ENCODE measurements at places on chromosomes 5 and 9.

GRCh38 chr5:165334201-165334600 lies 1828.8 kb downstream of the MAT2B start:
- H3K4me3 ChIP-seq, result no peak overlapping the region
- H3K4me1 ChIP-seq, result no peaks in the 10 kb centered on the region
- H3K27ac ChIP-seq, result no peak overlapping the region
- H3K27me3 ChIP-seq, result no peaks in the 10 kb centered on the region
- DNase-seq, result no peak

- H3K4me3 ChIP-seq, result no peak overlapping the region
- H3K27ac ChIP-seq, result no peak overlapping the region
- H3K36me3 ChIP-seq, result no peaks in the 10 kb centered on the region
These were observed 5.5 kb downstream of the TMEM8B start for GRCh38 chr9:35834260-35835215.

- no peaks in the 10 kb centered on the region for H3K36me3 ChIP-seq
- no peak overlapping the region for H3K27ac ChIP-seq
- H3K4me1 ChIP-seq, result no peaks in the 10 kb centered on the region
- no peak for DNase-seq
These were observed 279.7 kb downstream of the EBF1 start for GRCh38 chr5:158819840-158820620.

- H3K27me3 ChIP-seq, result no peaks in the 10 kb centered on the region
- H3K36me3 ChIP-seq, result no peaks in the 10 kb centered on the region
- no peak overlapping the region for H3K27ac ChIP-seq
- no peak overlapping the region for H3K4me3 ChIP-seq
- no peak for DNase-seq
These were observed 28.2 kb downstream of the MEF2C start for GRCh38 chr5:88854769-88855168.

DNA sequence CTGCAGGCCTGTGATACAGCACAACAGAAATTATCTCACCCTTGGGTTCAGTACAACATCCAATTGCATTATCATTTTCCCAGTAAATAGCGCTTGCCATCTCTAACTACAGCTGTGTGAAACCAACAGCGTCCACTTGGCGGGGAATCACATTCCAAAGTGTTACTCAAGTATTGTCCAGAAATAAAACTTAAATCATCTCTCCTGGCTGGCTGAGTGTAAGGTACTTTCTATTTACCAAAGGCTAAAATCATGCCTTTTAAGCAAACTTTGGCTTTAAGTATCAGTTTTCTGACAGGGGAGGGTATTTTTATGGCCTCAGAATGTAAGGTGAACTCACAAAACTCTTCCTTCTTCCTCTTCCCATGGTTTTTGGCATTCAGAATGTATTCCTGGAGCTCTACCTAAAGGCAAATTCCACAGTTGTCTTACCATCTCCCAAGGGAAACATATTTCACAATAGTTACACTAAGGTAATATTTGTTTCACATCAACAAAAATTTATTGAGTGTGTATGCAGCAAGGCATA lies 205.6 kb upstream of the MPDZ start:
- no peak for DNase-seq
- no peaks in the 10 kb centered on the region for H3K4me1 ChIP-seq
- H3K36me3 ChIP-seq, result no peaks in the 10 kb centered on the region
- no peak overlapping the region for H3K4me3 ChIP-seq
- no peak overlapping the region for H3K27ac ChIP-seq
- H3K27me3 ChIP-seq, result no peaks in the 10 kb centered on the region

DNA sequence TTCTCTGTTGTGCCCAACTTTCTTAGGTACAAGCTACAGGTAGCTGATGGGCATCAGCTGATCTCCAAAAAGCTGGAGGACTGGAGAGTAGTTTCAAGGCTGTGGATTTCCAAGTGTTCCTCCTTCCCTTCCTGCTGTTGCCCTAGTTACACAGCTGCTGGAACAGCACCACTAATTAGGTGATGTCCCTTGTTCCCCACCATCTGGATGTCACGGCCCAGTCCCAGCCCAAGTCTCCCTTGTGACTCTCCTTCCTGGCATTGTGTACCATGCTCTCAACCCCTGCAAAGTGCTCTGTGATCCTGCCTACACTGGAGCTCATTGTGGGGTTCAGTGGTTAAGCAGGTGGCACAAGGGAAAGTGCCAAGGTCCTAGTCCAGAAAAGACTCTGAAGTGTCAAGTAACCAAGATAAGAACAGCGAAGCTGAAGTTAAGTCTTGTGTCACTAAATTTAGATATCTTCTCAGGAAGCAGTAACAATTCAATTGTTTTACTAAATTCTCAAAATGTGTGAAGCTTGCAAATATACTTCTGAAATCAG lies 604.5 kb downstream of the ISL1 start:
- no peak overlapping the region for H3K4me3 ChIP-seq
- no peak for DNase-seq
- H3K36me3 ChIP-seq, result no peaks in the 10 kb centered on the region
- no peak overlapping the region for H3K27ac ChIP-seq

GRCh38 chr5:41414598-41414997 lies 95.8 kb downstream of the PLCXD3 start:
- H3K27me3 ChIP-seq, result no peaks in the 10 kb centered on the region
- no peak overlapping the region for H3K4me3 ChIP-seq
- no peaks in the 10 kb centered on the region for H3K4me1 ChIP-seq
- no peak for DNase-seq

- H3K36me3 ChIP-seq, result no peaks in the 10 kb centered on the region
- H3K4me3 ChIP-seq, result no peak overlapping the region
- DNase-seq, result no peak
- no peak overlapping the region for H3K27ac ChIP-seq
These were observed 116.0 kb upstream of the RANBP3L start for GRCh38 chr5:36417668-36418067.

- H3K4me3 ChIP-seq, result no peak overlapping the region
- DNase-seq, result no peak
- H3K27me3 ChIP-seq, result no peaks in the 10 kb centered on the region
- no peaks in the 10 kb centered on the region for H3K36me3 ChIP-seq
These were observed 59.3 kb downstream of the COMMD10 start for GRCh38 chr5:116144103-116144502.

DNA sequence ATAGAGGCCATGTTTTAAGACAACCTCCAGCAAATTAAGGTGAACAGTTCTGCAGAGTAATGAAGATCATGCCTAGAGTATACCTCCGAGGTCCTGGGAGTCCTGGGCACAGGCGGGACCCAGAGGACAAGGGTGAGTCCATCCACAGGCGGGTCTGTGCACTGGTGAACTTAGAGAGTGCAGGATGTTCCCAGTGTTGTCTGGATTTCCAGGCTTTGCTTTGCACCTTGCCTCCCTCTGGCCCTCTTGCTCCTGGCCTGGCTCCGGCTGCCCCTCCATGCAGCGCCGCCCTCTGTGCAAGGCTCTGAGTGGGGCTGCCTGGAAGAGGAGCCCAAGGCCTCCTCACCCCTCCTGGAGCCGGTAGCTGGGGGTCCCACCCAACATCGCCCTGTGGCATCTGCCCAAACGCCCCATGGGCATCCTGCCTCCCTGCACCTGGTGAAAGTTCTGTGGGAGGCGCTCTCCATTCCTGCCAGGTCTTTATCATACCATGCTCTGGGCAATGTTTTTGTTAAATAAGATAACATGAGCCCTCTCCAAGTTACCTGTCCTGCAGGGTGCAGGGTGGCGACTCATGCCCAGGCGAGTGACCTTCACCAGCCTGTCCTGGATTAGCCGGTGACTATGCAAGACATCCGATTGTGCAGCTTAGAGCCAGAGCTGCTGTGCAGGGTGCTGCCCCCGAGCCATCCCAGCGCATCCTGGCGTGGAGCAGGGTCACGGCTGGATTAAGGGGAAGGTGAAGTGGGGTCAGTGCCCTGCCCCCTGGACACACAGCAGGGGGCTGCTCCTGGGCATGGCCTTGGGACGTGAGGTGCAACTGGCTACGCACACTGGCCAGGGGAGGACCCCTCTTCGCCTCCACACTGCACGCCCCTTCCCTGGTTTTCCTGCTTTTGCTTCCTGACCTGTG lies 41.3 kb upstream of the LPCAT1 start:
- no peaks in the 10 kb centered on the region for H3K4me1 ChIP-seq
- H3K27me3 ChIP-seq, result no peaks in the 10 kb centered on the region
- no peaks in the 10 kb centered on the region for H3K36me3 ChIP-seq
- H3K27ac ChIP-seq, result no peak overlapping the region

DNA sequence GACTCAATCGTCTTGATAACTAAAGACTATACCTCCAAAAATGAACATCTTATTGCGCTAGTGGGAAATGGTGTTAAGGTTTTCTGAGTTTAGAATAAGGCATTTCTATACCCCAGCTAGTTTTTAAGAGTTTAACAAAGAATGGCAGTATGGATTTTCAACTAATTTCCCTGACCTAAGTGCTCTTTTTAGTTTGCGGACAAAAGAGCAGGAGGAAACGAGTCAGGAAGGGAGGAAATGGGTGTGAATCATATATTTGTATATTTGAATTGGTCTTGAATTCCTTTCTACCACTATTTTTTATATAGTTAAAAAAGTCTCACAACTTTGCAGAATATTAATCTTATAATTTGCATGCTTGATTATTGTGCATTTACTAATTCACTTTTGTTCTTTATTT lies 516.3 kb upstream of the ZNF608 start:
- no peak overlapping the region for H3K4me3 ChIP-seq
- no peak for DNase-seq
- H3K27me3 ChIP-seq, result no peaks in the 10 kb centered on the region
- H3K4me1 ChIP-seq, result no peaks in the 10 kb centered on the region

DNA sequence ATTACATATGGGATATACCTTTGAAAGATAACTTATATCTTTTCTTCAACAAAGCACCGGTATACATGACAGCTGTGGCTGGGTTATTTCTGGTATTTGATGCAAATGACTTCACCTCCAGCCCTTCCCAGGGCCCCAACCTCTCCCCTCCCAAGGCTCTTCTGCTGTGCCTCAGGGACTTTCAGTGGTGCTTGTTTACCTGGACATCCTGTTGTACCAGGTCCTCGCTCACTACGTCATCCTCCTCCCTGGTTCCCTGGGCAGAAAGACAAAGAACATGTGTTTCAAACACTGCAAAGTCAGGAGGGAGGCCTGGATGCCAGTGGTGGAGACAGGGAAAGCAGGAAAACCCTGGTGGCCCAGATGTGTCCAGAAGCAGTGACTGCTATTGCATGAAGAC lies 23.4 kb downstream of the ANXA6 start:
- no peaks in the 10 kb centered on the region for H3K36me3 ChIP-seq
- peak overlapping the region; percentile 38 for H3K27ac ChIP-seq
- no peak for DNase-seq
- no peak overlapping the region for H3K4me3 ChIP-seq

DNA sequence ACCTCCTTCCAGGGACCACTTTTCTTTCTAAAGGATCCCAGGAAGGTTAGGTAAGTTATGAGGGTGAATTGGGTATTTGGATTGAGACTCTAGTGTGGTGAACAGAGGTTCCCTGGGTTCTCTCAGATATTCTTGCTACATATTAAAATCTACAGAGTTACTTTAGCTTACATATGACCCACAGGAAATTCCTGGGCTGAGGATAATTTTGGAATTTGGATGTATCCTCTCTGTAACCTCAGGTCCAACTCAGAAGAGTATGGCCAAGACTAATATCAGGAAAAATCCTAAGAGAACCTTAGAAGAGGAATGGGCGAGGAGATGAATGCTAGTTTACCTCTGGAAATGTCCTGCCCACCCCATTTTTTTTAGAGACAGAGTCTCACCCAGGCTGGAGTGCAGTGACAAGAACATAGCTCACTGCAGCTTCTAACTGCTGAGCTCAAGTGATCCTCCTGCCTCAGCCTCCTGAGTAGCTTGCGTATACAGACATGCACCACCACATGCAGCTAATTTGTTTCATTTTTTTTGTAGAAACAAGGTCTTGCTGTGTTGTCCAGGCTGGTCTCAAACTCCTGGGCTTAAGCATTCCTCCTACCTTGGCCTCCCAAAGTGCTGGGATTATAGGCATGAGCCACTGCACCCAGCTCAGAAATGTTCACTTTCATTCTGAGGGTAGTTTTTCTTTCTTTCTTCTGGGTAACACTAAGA lies 196.4 kb downstream of the ARHGEF28 start:
- peak overlapping the region; percentile 19 for H3K27ac ChIP-seq
- DNase-seq, result no peak
- no peaks in the 10 kb centered on the region for H3K4me1 ChIP-seq

DNA sequence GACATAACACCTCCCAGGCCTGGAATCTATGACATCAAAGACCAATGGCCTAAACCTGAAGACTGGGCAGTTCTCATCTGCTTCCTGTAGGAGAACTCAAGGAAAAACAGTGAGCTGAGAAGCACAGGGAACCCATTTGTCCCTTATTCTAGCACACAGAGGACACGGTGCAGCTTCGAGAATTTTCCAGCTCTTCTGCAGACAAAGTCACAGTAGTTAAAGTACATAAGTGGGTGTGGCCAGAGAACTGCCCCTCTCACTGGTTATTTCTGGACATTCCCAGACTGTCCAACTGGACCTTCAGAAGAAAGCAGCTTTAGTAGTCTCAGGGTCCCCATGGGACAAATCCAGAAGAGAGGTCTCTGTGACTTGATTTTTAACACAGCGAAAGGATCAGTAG lies 114.6 kb downstream of the KLHL3 start:
- DNase-seq, result no peak
- H3K27ac ChIP-seq, result no peak overlapping the region
- no peaks in the 10 kb centered on the region for H3K27me3 ChIP-seq

DNA sequence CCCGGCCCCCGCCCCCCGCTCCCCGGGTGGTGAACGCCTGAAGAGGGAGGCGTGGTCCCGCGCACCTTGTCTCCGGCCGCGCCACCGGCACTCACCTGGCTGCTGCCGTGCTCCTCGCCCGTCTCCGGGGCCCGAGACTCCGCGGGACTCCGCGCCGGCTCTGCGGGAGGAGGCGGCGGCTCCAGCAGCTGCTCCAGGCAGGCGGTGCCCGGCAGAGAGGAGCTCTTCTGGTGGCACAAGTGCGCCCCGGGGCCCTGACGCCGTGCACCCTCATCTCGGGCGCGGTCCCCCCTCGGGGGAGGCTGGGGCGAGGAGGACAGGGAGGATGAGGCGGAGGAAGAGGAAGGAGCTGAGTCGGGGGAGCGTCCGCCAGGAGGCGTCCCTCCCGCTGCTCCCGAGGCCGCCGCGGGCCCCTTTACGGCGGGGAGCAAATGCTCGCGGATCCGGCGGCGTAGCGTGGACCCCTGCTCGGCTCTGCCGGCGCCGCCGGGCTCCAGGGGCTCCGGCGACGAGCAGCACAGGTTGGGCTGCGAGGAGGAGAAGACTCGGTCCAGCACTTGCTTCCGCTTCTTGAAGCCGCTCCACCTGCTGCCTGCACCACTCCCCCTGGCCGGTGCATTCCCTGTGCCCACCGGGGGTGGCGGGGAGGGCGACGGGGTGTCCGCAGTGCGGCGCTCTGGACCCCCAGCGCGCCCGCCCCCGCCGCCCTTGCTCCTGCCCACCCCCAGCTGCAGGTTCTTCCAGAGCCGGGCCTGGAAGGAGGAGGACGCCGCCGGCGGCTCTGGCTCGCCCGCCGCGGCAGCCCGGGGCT lies 928 bp downstream of the MCTP1 start:
- no peaks in the 10 kb centered on the region for H3K36me3 ChIP-seq
- peaks cover 49% of the 10 kb centered on the region for H3K27me3 ChIP-seq
- peak overlapping the region; percentile 61 for H3K4me3 ChIP-seq
- peak; percentile 71 for DNase-seq
- H3K27ac ChIP-seq, result no peak overlapping the region

Measured in small intestine (tissue), 16 donors.